ENCODE measurements at places on chromosomes 2 and 18. TPM values are rescaled to one million over a fixed set of nuclear protein-coding genes. Genes with fewer than 3 reads are reported as not detected.

The WBP1 gene
- 19.4 TPM for polyA plus RNA-seq

The TUBA3E gene
- polyA plus RNA-seq = not detected

The GCKR gene
- 1.6 TPM for polyA plus RNA-seq

The ANO7 gene
- 0.34 TPM for polyA plus RNA-seq

The TNFAIP6 gene
- 1.2 TPM for polyA plus RNA-seq

The NETO1 gene
- polyA plus RNA-seq = 0.06 TPM

The AQP12B gene
- not detected for polyA plus RNA-seq
